Right lobe of liver (tissue), 6 donors: ENCODE measurements at places on chromosomes 12 and 14. TPM values are rescaled to one million over a fixed set of nuclear protein-coding genes. Genes with fewer than 3 reads are reported as not detected.

GRCh38 chr14:38291681-38292467 is 36.0 kb upstream of the CLEC14A start:
- H3K4me3 ChIP-seq = no peak overlapping the region
- no peaks in the 10 kb centered on the region for H3K4me1 ChIP-seq
- DNase-seq = no peak
- H3K27ac ChIP-seq = no peak overlapping the region
- H3K27me3 ChIP-seq = no peaks in the 10 kb centered on the region

DNA sequence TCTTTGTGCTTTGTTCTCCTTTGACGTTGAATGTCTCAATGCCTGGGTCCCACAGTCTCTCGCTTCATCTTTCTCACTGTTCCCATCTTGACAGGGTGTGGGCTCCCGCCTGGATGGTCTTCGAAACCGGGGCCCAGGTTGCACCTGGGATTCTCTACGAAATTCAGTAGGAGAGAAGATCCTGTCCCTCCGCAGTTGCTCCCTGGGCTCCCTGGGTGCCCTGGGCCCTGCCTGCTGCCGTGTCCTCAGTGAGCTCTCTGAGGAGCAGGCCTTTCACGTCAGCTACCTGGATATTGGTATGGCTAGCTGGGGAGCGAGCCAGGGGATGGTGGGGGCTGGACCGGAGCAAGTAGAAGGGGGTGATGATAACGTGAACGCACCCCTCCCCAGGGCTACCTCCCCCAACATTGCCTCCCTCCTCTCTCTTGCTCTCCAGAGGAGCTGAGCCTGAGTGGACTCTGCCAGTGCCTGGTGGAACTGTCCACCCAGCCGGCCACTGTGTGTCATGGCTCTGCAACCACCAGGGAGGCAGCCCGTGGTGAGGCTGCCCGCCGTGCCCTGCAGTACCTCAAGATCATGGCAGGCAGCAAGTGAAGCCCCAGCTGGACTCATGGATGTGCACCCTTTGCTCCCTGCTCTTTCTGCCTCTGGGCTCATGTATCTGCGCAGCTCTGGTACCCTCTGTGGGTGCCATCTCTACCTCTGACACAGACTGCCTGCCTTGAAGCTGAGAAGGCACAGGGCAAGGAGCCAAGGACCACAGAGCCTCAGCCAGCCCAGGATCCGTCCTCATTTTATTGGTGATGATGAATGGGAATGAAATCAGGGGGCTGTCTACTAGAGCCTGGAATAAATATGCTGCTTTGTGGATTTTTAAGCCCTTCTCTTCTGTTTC is 1.5 kb downstream of the NPFF start:
- H3K4me1 ChIP-seq = peaks cover 8% of the 10 kb centered on the region
- no peak overlapping the region for H3K4me3 ChIP-seq
- DNase-seq = no peak

Gene LRP6
- 19.9 TPM for total RNA-seq

DNA sequence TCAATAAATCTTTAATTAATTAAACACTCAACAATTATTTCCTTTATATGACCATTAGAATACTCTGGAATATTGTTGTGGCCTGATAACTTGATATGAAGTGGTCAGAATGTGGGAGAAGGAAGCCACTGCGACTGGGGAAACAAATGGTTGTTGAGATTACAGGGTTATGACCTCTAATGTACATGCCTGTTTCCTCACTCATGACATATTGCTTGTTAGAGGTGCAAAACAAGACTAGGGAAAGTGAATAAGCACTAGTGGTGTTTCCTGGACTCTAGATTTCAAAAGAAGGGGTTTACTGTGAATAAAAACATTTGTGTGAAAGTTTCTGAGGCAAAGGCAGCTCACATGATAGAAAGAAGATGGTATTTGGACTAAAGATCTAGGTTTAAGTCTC is 53.3 kb downstream of the STAB2 start:
- H3K27me3 ChIP-seq = no peaks in the 10 kb centered on the region
- DNase-seq = no peak
- no peak overlapping the region for H3K4me3 ChIP-seq
- H3K4me1 ChIP-seq = no peaks in the 10 kb centered on the region
- H3K36me3 ChIP-seq = no peaks in the 10 kb centered on the region

DNA sequence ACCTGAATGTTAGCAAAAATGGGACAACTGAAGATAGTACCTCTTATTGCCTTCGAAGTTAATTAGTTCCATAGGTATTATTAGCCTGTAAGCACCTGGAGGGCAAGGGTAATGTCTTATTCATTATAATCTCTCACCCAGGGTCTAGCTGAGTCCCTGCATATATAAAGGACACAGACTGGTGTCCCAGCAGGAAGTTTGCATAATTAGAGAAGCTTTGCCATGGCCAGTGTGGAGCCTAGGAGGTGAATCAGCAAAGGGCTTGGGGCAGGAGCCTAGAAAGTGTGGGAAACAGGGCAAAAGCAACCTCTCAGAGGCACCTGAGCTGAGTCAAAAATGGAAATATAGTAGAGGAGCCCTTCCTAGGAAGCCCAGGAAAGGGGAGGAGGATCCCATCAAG is 120.4 kb downstream of the NEDD1 start:
- H3K4me3 ChIP-seq = no peak overlapping the region
- no peaks in the 10 kb centered on the region for H3K4me1 ChIP-seq
- H3K27me3 ChIP-seq = no peaks in the 10 kb centered on the region
- no peaks in the 10 kb centered on the region for H3K36me3 ChIP-seq

GRCh38 chr12:107092669-107093416 is 506 bp downstream of the CRY1 start:
- no peaks in the 10 kb centered on the region for H3K36me3 ChIP-seq
- no peaks in the 10 kb centered on the region for H3K4me1 ChIP-seq
- H3K4me3 ChIP-seq = peak overlapping the region; percentile 96
- no peaks in the 10 kb centered on the region for H3K27me3 ChIP-seq
- peak; percentile 65 for DNase-seq
- H3K27ac ChIP-seq = peak overlapping the region; percentile 92

Gene CCDC197
- not detected for total RNA-seq

GRCh38 chr14:95062946-95063345 is 94.4 kb downstream of the DICER1 start:
- no peaks in the 10 kb centered on the region for H3K27me3 ChIP-seq
- no peaks in the 10 kb centered on the region for H3K36me3 ChIP-seq
- H3K27ac ChIP-seq = no peak overlapping the region

DNA sequence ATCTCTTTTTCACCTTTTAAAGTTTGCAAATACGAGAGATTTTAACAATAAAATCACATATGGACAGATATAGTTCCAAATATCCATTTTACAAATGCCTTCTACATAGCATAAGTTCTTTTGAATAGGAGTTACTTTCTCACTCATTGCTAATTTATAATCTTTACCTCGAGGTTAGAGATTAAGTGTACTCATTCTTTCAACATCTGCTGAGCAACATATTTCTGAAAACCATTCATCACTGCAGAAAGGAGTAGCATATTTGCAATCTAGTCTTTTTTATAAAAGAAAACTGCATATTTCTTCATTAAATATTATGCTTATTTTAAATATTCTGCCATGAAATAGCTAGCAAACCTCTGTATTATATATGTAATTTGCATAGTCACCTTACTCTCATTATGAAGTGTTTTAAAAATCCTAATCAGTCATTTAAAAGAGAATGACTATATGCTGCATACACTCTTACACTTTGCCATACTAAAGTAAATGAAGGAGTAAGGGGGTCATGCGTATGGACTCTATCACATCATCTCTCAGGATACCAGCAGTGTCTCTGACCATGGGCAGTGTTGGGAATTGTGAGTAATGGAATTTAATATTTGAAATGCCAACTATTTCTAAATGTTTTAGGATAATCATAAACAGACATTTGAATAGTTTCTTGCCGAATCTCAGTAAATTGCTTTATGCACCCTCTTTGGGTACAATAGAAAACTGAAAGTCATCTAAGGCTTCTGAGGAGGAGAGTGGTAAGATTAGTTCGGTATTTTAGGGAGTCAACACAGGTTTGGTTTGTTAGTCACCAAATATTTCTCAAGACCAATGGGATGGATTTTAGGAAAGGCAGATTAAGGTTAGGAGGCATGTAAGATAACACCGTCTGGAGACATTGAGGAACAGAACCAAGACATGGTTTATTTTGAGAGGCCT is 524.8 kb upstream of the ATP2B1 start:
- H3K27me3 ChIP-seq = no peaks in the 10 kb centered on the region
- H3K27ac ChIP-seq = no peak overlapping the region
- H3K36me3 ChIP-seq = no peaks in the 10 kb centered on the region
- H3K4me1 ChIP-seq = no peaks in the 10 kb centered on the region
- H3K4me3 ChIP-seq = no peak overlapping the region

GRCh38 chr12:20576528-20576927 is 118.6 kb upstream of the SLCO1C1 start:
- H3K4me3 ChIP-seq = no peak overlapping the region
- H3K4me1 ChIP-seq = no peaks in the 10 kb centered on the region
- H3K27me3 ChIP-seq = no peaks in the 10 kb centered on the region
- H3K27ac ChIP-seq = no peak overlapping the region
- no peaks in the 10 kb centered on the region for H3K36me3 ChIP-seq

- H3K4me3 ChIP-seq = no peak overlapping the region
- H3K27me3 ChIP-seq = no peaks in the 10 kb centered on the region
- no peak overlapping the region for H3K27ac ChIP-seq
Measured at GRCh38 chr12:28936221-28936620, 212.9 kb upstream of the FAR2 start.

Gene ATP5MC2
- 132 TPM for total RNA-seq

Gene CDKN3
- 7.3 TPM for total RNA-seq

Gene CLEC9A
- total RNA-seq = not detected

GRCh38 chr12:5438671-5439200 is 6.8 kb downstream of the NTF3 start:
- H3K36me3 ChIP-seq = no peaks in the 10 kb centered on the region
- no peak overlapping the region for H3K4me3 ChIP-seq
- H3K27ac ChIP-seq = no peak overlapping the region
- DNase-seq = no peak
- H3K27me3 ChIP-seq = no peaks in the 10 kb centered on the region

Gene CLEC1A
- total RNA-seq = 0.75 TPM

- no peaks in the 10 kb centered on the region for H3K4me1 ChIP-seq
- H3K27ac ChIP-seq = no peak overlapping the region
- no peaks in the 10 kb centered on the region for H3K27me3 ChIP-seq
- DNase-seq = no peak
Measured at GRCh38 chr12:2306735-2307134, 253.9 kb downstream of the CACNA1C start.

DNA sequence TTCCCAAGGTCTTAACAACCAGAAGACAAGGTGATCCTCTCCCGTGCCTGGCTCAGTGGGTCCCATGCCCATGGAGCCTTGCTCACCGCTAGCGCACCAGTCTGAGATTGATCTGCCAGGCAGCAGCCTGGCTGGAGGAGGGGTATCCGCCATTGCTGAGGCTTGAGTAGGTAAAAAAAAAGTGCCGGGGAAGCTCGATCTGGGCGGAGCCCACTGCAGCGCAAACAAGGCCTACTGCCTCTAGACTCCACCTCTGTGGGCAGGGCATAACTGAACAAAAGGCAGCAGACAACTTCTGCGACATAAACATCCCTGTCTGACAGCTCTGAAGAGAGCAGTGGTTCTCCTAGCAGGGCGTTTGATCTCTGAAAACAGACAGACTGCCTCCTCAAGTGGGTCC is 104.0 kb downstream of the C14orf39 start:
- no peaks in the 10 kb centered on the region for H3K36me3 ChIP-seq
- H3K4me3 ChIP-seq = no peak overlapping the region
- no peaks in the 10 kb centered on the region for H3K4me1 ChIP-seq
- H3K27me3 ChIP-seq = no peaks in the 10 kb centered on the region
- DNase-seq = no peak

Gene TOMM20L
- total RNA-seq = not detected

- H3K27me3 ChIP-seq = no peaks in the 10 kb centered on the region
- no peak for DNase-seq
- peaks cover 29% of the 10 kb centered on the region for H3K4me1 ChIP-seq
- no peak overlapping the region for H3K4me3 ChIP-seq
- no peak overlapping the region for H3K27ac ChIP-seq
Measured at GRCh38 chr12:55822228-55822627, 4.4 kb downstream of the ORMDL2 start.

Gene RILPL1
- total RNA-seq = 6.0 TPM

Gene NEUROD4
- total RNA-seq = not detected

Gene KRT3
- not detected for total RNA-seq

GRCh38 chr14:80208461-80208860 is 2.8 kb downstream of the DIO2 start:
- no peaks in the 10 kb centered on the region for H3K4me1 ChIP-seq
- DNase-seq = no peak
- H3K36me3 ChIP-seq = no peaks in the 10 kb centered on the region
- no peak overlapping the region for H3K4me3 ChIP-seq
- no peaks in the 10 kb centered on the region for H3K27me3 ChIP-seq
- H3K27ac ChIP-seq = no peak overlapping the region

- no peak overlapping the region for H3K4me3 ChIP-seq
- no peak for DNase-seq
- H3K36me3 ChIP-seq = no peaks in the 10 kb centered on the region
- H3K27me3 ChIP-seq = no peaks in the 10 kb centered on the region
- H3K4me1 ChIP-seq = no peaks in the 10 kb centered on the region
Measured at GRCh38 chr12:52759695-52760094, 17.4 kb downstream of the KRT76 start.

DNA sequence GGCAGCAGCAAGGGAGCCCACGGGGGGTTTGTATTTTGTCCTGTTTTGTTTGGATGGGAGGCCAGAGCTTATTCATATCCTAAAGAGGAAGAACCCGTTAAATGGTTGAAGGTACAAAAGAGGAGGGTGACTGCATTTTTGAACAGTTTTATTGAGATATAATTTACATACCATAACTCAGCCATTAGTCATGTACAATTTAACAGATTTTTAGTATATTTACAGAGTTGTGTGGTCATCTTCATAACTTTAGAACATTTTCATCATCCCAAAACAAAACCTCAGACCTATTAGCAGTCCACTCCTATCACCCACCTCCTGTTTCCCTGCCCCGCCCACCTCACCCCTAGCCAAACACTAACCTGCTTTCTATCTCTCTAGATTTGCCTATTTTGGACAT is 12.6 kb downstream of the NRDE2 start:
- no peak overlapping the region for H3K27ac ChIP-seq
- no peak overlapping the region for H3K4me3 ChIP-seq
- no peaks in the 10 kb centered on the region for H3K4me1 ChIP-seq
- H3K27me3 ChIP-seq = no peaks in the 10 kb centered on the region
- no peak for DNase-seq
- peaks cover 3% of the 10 kb centered on the region for H3K36me3 ChIP-seq

GRCh38 chr12:90953956-90954421 is 987 bp downstream of the CCER1 start:
- no peaks in the 10 kb centered on the region for H3K4me1 ChIP-seq
- no peak overlapping the region for H3K4me3 ChIP-seq
- no peaks in the 10 kb centered on the region for H3K27me3 ChIP-seq
